CD4-positive, alpha-beta T cell treated with Interleukin-6 for 4 hours (primary cell): ENCODE measurements at places on chromosomes 7 and 10.

- DNase-seq, result no peak
Measured at GRCh38 chr7:155229548-155230168, 68.0 kb upstream of the INSIG1 start.

GRCh38 chr7:138608275-138608674 is 92.9 kb downstream of the SVOPL start:
- no peak for DNase-seq

DNA sequence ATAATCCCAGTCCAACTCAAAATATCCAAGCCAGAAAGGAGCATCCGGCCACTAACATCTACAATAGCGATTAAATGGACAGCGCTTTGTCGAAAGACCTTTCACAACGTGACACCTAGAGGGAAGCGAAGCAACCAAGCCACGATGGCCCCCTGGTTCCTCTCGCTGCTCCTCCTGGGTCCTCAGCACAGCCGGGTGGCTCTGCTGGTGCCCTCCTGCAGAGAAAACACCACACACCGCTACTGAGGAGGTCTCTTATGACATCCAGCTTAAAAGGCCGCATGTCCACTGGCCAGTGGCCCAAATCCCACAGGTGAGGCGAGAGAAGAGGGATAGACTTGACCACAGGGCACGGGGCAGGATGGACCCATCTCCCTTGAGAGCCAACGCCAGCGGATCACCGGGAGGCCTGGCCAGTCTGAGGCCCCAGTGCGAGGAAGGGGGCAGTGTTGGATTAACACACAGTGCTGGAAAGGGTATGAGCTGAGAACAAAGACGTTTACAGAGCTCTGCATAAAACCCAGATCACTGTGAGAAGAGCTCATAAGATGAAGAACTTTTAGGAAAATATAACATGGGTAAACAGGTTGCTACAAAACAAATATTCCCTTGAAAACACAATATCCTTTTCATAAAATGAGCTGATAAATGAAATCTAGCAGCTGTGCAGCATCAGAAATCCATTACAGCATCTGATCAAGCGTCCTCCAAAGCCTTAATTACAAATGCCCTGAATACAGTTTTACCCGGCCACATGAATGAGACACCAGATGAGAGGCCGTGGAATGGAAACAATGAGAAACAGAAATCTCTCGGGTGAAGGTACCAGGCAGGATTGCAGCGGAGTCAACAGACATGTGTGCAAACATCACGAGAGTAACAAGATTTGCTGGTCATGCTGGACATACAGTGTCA is 236.7 kb downstream of the DIP2C start:
- DNase-seq, result no peak

DNA sequence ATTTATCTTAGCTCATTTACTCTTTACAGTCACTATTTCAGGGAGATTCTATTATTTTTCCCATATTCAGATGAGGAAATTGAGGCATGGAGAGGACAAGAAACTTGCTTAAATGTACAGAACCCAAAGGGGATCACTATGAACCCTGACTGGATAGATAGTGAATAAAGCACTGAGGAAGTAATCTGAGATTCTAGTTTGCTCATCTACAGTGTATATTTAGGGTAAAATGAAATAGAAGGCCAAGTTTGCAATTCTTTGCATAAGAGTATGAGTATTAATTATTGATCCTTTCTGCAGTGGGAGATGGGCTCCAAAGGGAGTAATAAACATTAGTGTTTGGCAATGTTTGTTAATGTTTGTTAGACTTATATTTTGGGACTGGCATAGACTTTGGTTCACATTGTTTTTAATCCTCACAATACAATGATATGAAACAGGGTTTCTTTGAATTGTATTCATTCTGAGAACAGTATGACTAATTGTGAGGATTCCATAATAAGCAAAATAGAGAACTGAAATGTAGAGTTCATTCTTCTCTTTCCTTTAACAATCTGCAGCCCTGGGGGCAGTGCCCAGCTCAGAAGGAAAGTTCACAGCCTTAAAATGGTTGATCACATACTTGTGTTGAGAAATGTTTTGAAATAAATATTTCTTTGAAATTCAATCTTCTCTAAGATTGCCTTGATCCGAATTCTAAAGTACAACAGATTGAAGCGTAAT is 131.0 kb upstream of the ZNF804B start:
- no peak for DNase-seq

DNA sequence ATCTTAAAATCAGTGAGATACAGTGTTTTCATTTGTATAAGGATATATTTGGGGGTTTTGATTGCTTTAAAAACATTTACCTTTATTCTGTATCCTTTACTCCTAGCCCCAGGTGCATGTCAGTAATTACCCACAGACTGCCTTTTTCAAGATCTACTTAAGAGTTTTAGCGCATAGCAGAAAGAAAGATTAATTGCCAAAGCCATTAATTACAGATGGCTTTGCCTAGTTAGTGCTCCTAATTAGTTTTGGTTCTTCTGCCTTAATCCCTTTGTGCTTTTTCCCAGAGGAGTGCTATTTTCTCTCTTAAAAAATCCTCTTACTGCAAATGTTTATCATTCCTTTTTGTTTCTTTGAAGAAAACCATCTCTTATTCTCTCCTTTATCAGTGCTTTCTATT is 122.8 kb downstream of the MAPK8 start:
- no peak for DNase-seq
